ENCODE measurements at places on chromosomes 4 and X.
A peak's percentile ranks its signal among the peaks of the same experiment; 100 is the strongest.

DNA sequence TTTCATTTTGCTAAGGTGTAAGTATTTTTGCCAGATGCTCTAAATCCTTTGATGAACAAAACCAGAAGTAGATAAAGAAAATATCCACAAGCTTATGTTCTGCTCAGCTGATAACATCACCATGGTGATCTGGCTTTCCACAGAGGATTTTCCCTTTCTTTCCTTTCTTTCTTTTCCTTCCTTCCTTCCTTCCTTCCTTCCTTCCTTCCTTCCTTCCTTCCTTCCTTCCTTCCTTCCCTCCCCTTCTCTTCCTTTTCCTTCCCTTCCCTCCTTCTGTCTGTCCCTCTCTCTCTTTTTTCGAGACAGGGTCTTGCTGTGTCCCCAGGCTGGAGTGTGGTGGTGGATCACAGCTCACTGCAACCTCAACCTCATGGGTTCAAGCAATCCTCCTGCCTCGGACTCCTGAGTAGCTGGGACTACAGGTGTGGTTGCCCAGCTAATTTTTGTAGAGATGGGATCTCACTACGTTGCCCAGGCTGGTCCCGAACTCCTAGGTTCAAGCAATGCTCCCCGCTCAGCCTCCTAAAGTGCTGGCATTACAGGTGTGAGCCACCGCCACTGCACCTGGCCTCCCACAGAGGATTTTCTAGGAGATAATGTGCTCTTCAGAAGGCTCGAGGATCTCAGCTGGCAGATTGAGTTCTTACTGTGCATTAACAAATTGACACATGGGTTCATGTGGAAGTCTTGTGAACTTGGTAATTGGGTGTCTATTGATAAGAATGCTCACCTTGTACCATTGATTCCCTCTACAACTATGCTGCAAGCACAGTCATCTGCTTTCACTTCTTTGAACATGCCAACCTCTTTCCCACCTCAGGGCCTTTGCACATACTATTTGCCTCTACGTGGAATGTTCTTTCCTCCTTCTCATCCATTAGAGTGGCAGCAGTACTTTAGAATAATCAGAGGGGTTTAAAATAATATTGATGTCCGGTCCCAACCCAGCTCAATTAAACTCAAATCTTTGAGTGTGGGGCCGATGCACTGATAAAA lies 1.4 kb upstream of the RHOH start:
- no peak for DNase-seq

DNA sequence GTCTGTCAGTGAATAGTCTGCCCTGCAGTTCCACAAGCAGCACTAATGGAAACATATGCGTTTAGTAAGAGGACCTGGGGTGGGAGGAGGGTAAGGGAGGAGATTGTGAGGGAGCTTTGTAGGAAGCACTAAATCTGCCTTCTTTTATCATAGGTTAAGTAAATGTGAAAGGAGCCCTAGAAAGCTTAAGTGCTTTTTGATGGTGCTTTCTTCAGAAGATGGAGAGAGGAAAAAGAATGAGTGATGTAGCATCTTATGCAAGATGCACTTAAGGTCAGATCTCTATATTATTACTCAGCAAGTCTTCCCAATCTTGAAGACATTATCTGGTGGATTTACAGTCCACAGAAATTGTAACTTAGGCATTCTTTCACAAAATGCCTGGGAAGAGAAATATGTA lies 322.7 kb downstream of the PDHA2 start:
- DNase-seq = no peak

- no peak for DNase-seq
These were observed 17.8 kb downstream of the ZNF81 start for GRCh38 chrX:47854474-47854873.

DNA sequence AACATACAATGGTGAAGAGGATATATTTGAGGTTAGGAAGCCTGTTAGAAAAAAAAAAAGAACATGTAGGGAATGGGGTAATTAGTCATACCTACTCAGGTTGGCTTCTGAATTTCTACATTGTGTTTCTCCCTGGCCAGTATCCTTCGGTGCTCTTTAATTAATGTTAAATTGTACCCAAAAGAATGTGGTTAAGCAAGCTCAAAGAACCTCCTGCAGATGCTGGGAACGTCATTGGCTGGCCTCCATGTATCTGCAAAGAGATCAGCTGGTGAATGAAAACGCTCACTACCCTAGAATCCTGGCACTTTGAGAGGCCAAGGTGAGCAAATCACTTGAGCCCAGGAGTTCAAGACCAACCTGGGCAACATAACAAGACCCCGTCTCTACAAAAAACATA lies 942.3 kb upstream of the PRKX start:
- no peak for DNase-seq

GRCh38 chrX:49184294-49185281 lies 1.6 kb downstream of the PRICKLE3 start:
- DNase-seq = peak; percentile 44

- DNase-seq = no peak
These were observed 356.1 kb upstream of the SLC7A11 start for GRCh38 chr4:138598226-138598625.

DNA sequence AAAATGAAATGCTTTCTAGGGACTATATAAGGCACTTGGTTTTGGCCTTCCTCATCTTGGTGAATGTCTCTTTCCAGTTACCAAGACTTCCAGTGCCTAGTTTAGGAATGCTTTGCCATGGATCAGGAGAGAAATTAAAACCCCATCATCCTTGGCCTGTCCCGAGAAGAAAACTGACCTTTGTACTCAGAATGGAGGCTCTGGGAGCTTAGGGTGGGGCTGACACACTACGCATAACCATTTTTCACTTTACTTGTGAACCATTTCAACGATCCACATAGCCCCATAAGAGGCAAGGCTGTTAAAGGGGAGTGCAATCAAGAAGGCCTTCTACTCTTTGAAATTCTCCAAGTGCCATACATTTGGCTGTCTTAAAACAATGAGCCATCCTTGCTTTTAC lies 26.7 kb upstream of the ZCCHC13 start:
- no peak for DNase-seq

DNA sequence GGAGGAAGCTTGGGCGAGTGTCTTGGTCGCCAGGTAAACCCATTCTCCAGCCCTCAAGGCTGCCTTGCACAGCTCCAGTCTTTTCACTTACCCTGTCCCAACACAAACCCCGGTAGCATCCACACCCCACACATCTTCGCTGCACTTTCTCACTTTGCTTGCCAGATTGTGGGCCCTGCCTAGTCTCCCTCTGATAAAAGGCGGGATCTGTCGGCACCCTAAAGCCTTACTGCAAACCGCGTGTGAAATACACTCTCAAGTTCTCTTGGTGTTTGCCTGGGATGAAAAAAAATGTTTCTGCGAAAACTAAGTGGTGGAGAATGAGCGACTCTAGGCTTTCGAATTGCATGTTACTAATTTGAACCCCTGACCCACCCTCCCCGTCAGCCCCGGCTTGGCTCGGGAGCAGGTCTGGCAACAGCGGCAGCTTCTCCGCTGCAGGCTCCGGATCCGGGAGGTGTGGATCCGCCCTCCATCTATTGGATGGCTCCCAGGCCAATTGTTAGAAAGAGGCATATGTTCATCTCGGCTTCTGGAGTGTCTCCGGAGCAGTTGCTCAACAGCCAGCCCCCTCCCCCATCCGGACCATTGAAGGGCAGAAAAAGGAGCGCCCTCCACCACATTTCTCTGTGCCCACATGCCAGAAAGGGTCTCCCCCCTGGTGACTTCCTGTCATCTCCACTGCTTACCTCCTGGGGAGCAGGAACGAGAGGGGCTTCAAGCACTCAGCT lies 3.0 kb upstream of the CITED1 start:
- DNase-seq = no peak
